ENCODE measurements at places on chromosomes 5 and 9.

DNA sequence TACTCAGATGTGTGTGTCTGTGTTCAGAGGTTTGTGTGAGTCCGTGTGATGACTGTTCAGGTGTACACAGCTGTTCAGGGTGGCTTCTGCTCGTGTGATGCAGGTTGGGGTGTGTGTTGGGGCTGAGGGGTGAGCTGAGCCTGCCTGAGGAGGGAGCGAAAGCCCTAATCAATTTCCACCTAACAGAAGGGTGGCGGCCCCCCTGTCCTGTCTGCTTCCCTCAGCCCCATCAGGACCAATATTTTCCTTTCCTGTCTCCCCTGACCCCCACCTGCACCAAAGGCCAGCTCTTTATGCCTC, 30.2 kb downstream of the LHX2 start:
- DNase-seq: no peak

- DNase-seq: no peak
These were observed 61.3 kb upstream of the STXBP1 start for GRCh38 chr9:127550751-127551150.

GRCh38 chr9:134059661-134060395, 8.0 kb downstream of the BRD3 start:
- no peak for DNase-seq

DNA sequence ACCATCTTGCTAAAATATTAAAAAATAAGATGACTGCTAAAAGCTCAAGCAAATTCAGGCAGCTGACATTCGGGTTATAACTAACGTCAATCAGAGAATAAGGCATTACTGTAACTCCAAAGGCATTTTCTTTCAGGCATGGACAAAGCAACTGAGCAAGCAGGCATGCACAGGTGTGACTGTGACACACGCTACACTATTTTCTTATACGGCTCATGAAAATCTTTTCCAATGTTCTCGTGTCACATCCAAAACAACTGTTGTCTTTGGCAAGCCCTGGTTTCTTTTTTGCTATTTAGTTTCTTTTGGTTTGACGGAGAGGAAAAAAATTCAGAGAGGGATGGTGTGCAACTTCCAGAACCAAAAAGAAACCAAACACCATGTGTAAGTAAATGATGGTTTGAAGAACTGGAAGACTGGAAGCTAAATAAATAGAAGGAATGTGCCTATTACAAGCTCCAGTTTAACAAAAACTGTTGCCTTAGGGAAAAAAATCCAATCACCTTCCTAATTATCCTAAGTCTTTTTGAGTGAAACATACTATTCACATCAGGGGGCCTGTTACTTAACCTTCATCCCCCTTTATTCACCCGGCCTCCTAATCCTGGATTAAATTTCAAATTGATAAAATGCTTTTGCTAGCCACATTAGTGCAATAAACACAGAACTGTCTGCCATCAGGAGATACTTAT, 277.6 kb downstream of the PSAT1 start:
- no peak for DNase-seq

- no peak for DNase-seq
These were observed 12.1 kb upstream of the C5orf63 start for GRCh38 chr5:127085371-127085770.

- no peak for DNase-seq
These were observed 2.4 kb upstream of the CCDC112 start for GRCh38 chr5:115298811-115299210.

DNA sequence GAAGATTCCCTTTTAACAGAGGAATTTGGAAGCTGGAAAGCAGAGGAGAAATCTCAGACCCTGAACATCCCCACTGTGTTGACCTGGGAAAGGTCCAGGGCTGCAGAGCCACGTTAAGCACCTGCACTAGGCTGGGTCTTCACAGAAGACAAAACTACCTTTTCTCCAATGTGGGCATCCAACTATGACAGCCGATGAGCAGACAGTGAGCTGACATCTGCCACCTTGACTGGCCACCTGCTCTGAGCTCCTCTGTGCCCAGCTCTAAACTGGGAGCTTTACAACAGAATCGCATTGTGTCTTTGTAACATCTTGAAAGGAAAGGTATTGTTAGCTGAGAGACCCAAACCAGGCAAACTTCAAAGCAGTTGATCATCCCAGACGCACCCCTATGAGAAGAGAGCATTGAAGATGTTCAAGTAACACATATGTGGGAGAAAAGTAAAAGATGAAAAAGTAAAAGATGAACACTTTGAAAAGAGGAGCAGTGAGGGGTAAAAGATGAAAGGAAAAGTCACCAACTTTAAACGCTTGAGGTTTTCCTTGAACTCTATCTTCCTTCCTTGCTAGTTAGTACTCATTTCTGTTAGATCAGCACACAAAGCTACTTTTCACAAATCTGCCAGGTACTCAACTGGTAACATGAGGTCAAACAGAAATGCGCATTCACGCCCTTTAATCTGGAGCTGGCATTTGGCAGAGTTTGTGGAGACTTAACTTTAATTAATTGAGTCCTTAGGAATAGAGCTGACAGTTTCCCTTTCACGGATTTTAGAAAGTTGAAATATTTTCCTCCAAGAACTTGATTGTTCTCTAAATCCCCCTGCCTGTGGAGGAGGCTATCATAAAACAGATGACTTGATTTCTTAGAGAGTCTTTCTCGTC, 53.2 kb upstream of the CTXN3 start:
- DNase-seq: no peak

DNA sequence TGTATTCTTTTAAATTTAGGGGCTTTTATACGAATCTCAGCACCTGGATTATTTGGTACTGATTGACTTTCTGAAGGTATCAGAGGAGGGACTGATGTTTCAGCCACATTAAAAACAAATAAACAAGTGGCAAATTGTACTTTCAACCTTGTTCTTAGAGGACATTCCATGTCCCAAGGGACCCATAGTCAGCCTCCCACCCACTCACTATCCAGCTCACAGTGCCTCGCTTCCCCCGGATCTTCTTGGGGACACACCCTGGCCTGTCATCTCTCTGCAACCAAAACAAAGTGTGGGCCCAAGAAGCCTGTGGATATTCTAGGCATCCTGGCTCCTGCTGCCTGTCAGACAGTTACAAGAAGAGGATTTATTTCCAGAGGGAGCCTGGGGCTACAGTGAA, 8.8 kb upstream of the BOD1 start:
- DNase-seq: no peak
